H7 (cell line): ENCODE measurements at places on chromosomes 7 and 10.
A peak's percentile ranks its signal among the peaks of the same experiment; 100 is the strongest.

GRCh38 chr10:21047096-21047495 lies 150.0 kb upstream of the NEBL start:
- no peak for DNase-seq

- DNase-seq: no peak
Measured at GRCh38 chr10:119772334-119772733, 46.5 kb downstream of the INPP5F start.

GRCh38 chr10:76068856-76069255 lies 637.4 kb downstream of the LRMDA start:
- no peak for DNase-seq

- DNase-seq: no peak
Measured at GRCh38 chr7:156611014-156612010, 29.3 kb upstream of the RNF32 start.

GRCh38 chr10:83127942-83128575 lies 1011.2 kb upstream of the GHITM start:
- no peak for DNase-seq

GRCh38 chr10:102334101-102334500 lies 61.4 kb upstream of the NFKB2 start:
- DNase-seq: no peak

GRCh38 chr10:126500866-126501265 lies 112.6 kb upstream of the ADAM12 start:
- DNase-seq: no peak

DNA sequence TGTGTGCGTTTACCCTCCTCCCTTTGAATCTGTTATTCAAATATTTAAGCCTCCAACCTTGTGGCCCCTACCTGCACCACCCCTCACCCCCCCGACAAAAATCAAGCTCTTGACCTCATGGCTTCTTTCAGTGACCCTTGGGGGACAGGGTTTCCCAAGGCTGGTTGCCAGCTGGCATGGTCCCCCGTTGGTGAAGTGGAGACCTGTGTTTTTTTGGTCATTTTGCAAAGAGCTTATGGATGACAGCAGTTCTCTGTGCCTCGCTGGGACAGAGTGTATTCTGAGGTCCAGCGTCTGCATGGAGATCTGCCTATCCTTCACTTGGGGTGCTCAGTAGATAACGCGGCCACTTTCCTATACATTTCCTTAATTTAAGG lies 111.0 kb downstream of the TCF7L2 start:
- DNase-seq: no peak

GRCh38 chr10:112370424-112370819 lies 3.5 kb upstream of the ACSL5 start:
- DNase-seq: no peak

DNA sequence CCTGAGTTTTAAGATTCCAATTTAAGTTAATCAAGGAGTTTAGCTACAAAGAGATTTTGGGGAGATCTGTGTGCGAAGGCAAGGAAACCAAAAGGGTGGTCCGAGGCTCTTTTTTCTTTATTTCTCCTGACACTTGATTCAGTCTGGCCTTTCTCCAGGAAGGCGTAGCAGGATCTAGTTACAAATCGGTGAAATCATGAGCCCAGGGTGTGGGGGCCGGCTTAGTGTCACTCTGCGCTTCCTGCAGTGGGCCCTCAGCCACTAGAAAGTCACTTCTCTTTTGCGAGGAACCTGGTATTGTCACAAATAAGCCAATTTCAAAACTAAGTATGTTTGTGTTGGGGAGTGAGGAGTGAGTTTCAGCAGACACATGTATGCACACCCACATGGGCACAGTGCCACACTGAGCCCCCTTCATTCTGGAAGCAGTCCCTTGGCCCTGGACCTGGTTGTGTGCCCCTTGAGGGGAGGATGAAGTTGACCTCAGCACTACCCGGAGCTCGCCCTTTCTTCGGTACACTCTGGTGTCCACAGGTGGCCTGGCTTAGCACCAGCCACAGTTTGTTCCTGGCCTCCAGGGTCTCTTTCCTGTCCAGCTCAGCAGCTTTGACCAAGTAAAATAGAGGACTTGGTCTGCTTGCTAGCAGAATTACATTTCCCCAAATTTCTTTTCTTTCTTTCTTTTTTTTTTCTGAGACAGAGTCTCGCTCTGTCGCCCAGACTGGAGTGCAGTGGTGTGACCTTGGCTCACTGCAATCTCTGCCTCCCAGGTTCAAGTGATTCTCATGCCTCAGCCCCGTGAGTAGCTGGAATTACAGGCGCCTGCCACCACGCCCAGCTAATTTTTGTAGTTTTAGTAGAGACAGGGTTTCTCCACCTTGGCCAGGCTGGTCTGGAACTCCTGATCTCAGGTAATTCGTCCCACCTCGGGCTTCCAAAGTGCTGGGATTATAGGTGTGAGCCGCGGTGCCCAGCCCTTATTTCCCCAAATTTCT lies 84.0 kb upstream of the BTBD16 start:
- no peak for DNase-seq

DNA sequence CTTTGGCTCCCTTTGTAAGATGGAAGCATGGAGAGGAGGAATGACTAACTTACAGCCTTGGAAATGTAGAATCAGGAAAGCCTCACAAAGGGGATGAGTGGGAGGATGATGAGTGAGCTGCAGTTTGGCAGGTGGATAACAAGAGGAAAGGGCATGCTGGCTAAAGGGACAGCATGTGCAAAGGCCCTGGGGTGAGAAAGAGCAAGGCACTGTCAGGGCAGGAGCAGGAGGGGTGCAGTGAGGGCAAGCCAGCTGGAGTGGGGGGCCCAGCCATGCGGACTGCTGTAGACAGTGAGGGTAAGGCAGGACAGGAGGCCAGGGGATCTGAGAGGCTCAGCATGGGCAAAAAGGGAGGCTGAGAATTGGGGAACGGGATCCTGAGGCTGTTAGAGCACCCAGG lies 20.5 kb downstream of the TLL2 start:
- DNase-seq: no peak

- DNase-seq: peak; percentile 89
Measured at GRCh38 chr10:22345301-22346095, at the start of gene SPAG6. Gene SPAG6, plus strand, starts transcription at chr10:22345496. Its CDS starts 116 bp downstream, at chr10:22345612.

- no peak for DNase-seq
Measured at GRCh38 chr7:117982071-117983055, 109.1 kb upstream of the CTTNBP2 start.

GRCh38 chr7:8147760-8148463 lies 114.1 kb downstream of the ICA1 start:
- DNase-seq: no peak

GRCh38 chr7:33705333-33705833 lies 200.0 kb upstream of the BMPER start:
- peak; percentile 70 for DNase-seq

DNA sequence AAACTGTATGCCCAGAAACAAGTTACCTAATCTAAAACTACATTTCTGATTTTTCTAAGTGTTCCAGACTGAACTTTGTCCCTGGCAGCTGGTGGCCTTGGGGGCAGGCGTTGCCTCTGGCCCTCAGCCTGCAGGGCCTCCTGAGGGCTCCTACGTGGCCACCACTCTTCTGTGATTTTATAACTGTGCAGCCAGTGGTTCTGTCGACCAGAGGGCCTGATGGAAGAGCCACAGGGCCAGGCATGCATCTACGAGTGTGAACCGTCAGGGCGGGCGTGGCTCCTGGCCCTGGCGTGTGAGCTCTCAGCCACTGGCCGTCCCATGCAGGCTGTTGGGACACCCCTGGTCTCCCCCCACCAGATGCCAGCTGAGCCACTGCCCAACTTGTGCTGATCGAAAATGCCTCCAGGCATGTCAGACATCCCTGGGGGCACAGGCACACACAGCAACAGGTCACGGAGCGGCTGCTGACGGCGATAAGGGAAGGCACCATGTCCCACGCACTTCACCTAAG lies 173.4 kb downstream of the ZMYND11 start:
- no peak for DNase-seq

DNA sequence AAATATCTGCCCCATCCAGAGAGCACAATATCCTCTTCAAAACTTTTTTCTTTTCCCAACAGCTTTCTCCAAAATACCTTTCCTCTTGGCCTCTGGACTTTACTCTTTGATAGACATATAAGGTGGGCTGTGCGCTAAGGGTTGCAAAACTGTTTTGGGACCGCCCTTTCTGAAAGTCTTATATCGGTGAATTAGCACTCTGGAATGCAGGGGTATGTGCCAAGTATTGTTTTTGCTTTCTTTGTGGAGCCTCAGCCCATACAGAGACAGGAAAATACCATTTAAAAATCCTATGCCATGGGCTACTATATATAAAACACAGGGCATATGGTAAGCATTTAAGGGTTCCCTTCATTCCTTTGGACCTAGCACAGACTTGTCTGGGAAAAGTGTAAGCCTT lies 37.7 kb downstream of the PPP1R17 start:
- DNase-seq: no peak

- DNase-seq: no peak
Measured at GRCh38 chr10:122115874-122116273, 126.9 kb downstream of the TACC2 start.

DNA sequence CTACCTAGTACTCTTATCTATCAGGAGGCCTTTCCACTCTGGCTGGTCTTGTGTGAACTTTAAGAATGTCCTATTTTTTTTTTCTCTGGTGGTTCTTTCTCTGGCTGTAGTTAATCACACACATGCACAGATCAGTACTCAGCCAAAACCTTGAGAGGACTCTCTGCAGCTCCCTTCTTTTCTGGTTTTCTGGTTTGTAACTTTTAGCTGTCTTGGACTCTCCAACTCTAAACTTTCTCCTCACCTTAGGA lies 54.9 kb upstream of the HELLS start:
- DNase-seq: no peak
